ENCODE measurements at places on chromosomes 1 and 21.

DNA sequence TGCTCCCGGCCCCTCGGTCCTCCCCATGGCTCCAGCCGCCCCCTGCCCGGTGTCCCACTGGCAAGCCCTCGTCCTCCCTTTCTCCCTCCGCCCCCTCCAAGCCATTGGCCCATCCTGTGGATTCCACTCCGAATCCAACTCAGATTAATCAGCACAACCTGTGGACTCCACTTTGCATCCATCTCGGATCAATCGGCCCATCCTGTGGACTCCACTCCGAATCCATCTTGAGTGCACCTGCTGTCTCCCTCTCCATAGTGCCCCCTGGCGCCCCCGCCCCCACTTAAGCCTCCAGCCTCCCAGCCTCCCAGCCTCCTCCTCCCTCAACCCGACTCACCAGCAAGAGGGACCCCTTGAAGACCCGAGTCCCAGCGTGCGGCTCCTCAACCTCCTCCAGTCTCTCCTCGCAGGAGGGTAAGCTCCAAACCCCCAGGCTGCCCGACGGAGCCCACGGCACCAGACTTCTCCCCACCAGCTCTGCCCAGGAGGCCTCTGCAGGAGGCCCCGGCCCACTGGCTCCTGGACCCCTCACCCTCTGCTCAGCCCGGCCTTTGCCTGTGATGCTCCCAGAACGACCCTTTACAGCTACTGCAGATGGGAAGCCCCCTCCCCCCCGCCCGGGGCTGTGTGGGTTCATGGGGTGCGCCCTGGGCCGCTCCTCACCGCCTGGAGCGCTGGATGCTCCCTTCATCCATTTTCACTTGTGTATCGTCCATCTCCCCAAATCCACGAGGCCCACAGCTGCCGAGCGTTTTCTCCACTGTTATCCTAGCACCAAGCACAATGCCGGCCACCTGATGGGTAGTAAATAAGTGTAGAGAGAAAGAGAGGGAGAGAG is 40.6 kb upstream of the TSPEAR start:
- DNase-seq, result no peak

DNA sequence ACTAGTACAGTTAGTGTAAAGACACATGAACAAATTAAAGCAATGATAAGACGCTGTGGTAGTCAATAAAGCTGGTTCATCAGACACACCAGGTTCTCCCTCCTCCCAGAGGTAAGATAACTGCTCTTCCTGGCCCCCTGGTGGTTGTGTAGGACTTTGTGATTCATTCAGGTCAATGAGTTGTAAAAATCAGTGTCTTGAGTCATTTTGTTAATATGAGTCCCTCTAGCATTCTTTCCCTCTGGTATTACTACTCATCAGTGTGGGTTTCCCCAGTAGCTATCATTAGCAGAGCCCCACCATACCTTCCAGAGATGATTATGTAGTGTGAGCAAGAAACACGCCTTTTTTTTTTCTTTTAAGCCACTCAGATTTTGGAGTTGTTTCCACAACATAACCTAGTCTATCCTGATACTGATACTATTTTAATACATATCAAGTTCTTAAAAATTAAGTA is 3.6 kb upstream of the SETDB1 start:
- peak; percentile 44 for DNase-seq

GRCh38 chr1:162400790-162401355 is 11.1 kb downstream of the SH2D1B start:
- no peak for DNase-seq

- no peak for DNase-seq
Measured at GRCh38 chr1:47433477-47434050, 4.3 kb upstream of the FOXD2 start.

DNA sequence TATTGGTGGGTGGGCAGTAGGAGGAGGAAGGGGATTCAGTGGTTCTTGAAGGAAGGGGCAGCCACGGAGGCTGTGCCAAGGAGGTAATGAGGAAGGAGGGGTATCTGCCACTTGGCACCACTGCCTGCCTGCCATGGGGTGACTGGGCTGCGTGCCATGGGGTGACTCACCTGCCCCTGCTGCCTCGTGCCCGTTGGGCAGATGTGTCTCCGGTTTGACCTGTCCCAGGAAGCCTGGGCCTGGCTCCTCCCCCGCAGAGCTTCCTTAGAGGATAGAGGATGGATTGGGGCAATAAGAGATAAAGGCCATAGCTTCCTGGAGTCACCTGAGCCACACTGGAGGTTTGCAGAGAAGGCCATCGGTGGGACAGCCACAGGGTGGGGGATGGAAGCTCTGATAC is 1.7 kb downstream of the PADI3 start:
- DNase-seq, result peak; percentile 79

DNA sequence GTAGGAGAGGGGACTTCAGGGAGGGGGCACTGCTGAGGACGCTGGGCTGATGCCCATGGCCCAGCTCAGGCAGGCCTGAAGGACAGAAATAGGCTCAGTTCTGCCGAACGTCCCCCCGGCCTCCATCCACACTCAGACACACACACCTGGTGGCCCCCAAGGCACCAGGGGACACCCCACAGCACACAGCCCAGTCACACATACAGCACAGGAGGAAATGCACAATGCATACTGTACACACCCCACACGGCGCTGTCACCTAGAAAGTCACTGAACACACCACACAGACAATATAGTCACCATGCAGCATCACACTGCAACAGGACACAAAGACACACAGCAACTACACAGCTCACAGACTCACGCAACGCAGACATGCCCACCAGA is 562 bp downstream of the SYTL1 start:
- peak; percentile 12 for DNase-seq
